ENCODE measurements at places on chromosomes 3 and 15.

GRCh38 chr3:22795917-22796316 lies 407.2 kb upstream of the UBE2E2 start:
- DNase-seq: no peak

- no peak for DNase-seq
These were observed 3.5 kb downstream of the SMAD3 start for GRCh38 chr15:67068710-67069400.

DNA sequence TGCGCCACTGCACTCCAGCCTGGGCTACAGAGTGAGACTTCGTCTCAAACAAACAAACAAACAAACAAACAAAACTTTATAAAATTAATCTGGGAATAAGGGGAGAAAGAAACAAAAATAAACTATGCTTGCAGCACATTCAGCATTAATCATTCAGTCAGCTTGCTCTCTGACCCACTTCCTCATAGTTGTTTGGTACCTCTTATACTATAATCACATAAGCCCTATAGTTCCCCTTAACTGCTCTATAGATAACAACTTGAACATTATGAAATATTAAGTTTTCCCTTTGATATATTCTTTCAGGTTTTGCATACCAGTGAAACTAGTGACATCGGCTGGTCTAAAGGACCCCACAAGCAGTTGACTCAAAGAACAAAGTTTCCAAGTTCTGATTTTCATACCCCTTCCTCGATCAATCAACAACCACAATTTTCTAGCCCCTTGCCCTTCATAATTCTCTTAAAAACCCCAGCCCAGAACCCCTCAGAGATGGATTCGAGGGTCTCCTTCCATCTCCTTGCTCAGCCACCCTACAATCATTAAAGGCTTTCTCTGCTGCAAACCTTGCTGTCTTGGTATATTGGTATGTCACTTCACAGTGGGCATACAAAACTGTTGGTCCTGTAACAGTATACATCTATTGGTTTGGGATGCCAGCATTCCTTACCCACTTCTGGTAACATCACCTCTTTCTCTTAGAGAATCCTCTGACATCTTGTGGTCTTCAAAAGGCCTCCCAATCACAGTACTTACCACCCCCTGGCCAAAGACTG lies 26.4 kb downstream of the BCL2L10 start:
- no peak for DNase-seq

DNA sequence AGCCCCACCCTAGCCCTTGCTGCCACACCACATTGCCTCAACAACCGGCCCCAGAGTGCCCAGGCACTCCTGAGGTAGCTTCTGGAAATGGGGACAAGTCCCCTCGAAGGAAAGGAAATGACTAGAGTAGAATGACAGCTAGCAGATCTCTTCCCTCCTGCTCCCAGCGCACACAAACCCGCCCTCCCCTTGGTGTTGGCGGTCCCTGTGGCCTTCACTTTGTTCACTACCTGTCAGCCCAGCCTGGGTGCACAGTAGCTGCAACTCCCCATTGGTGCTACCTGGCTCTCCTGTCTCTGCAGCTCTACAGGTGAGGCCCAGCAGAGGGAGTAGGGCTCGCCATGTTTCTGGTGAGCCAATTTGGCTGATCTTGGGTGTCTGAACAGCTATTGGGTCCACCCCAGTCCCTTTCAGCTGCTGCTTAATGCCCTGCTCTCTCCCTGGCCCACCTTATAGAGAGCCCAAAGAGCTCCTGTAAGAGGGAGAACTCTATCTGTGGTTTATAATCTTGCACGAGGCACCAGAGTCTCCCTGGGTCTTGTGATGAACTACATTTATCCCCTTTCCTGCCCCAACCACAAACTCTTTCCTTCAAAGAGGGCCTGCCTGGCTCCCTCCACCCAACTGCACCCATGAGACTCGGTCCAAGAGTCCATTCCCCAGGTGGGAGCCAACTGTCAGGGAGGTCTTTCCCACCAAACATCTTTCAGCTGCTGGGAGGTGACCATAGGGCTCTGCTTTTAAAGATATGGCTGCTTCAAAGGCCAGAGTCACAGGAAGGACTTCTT lies 39.1 kb downstream of the MESD start:
- DNase-seq: no peak

DNA sequence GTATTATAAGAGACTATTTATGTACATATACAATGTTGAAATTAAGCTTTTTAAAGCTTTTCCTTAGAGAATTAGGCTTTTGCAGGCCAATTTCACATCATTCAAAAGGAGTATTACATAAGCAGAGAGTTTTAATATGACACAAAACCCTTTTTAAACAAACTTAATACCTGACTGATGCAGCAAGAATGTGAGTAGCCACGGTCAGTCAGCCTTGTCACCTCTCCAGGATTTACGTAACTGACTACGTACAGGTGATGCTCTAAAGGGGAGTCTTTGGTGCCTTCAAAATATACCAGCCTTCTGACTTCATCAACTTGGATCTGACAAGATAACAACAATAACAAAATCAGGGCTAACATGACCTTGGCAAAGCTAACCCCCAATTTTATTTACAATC lies 44.2 kb upstream of the IGDCC4 start:
- DNase-seq: no peak

GRCh38 chr3:41679374-41679773 lies 282.5 kb downstream of the ULK4 start:
- DNase-seq: no peak

DNA sequence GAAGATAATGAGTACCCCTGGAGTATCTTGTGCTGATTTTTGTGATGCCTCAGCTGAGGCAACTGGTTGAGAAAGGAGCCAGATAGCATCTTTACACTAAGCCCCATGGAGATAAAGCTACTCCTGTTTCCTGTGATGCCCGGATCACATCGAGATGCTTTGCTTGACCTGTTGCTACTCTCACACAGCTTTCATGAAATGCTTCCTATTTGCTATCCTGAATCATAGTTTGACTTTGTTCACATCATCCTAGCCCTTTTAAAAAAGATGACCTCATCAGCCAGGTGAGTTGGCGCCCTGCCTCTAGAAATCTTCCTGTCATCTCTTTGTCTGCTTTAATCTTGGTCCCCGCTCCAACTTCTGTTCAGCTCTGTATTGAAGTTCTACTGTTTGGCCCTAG lies 409.6 kb upstream of the TBL1XR1 start:
- DNase-seq: no peak

GRCh38 chr15:100784493-100785180 lies 95.0 kb upstream of the ALDH1A3 start:
- DNase-seq: no peak

GRCh38 chr3:130850044-130850797 lies 43.7 kb upstream of the ATP2C1 start:
- DNase-seq: peak; percentile 8

DNA sequence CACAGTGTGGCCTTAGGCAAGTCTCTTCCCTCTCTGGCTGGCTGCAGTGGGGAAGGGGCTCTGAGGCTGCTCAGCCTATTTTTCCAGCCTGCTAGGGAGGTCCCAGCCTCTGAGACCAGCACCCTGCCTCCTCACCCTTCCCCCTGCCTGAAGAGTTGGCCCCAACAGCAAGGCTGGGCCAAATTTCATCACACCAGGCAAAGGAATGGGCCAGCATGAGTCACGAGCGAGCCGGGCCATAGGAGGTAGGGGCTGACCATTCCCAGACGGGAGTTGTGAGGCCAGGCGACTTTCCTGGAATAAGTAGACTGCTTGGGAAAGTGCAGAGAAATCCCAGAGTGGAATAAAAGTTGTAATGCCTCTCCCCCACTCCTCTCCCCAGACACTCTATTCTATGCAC lies 5.7 kb upstream of the FBLN2 start:
- no peak for DNase-seq

GRCh38 chr3:109851854-109852253 lies 514.5 kb upstream of the DPPA4 start:
- DNase-seq: no peak

GRCh38 chr3:99970198-99970597 lies 144.1 kb downstream of the FILIP1L start:
- no peak for DNase-seq

- DNase-seq: no peak
These were observed 58.5 kb downstream of the ABCC5 start for GRCh38 chr3:183959214-183959613.

- DNase-seq: no peak
These were observed 37.9 kb upstream of the TNFAIP8L3 start for GRCh38 chr15:51132384-51133139.

DNA sequence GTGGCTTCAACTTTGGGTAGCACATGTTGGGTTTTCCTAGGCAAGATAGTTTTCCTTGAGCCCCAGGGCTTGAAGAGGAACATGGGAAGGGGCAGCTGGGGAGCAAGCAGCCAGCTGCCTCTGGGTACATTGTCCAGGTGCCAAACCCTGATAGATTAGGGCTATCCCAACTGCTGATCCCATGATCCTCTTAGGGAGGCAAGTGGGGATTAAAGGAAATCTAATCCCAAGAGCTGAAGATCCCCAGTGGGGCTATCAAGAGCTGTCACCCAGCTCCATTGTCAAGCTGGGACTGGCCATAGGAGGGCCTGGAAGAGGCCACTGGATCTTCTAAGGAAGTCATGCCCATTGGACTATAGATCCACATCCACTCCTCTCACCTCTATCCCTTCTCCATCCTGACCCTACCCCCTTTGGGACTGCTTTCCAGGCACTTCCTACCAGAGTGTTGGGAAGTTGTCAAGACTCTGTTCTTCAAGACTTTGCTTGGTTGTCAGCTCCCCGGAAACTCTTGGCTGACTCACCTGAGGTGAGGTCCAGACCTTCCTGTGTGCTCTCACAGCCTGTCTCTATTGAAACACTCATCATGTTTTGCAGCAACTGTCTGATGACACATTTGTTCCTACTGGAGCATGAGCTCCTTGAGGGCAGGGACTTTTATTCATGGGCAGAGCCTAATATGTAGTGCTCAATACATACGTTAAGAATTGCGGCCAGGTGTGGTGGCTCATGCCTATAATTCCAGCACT lies 5.9 kb downstream of the CAMK2N2 start:
- DNase-seq: no peak

- DNase-seq: no peak
These were observed 18.7 kb upstream of the LPP start for GRCh38 chr3:188135271-188135670.

- no peak for DNase-seq
These were observed 1226.4 kb downstream of the NSUN3 start for GRCh38 chr3:95289295-95289694.

DNA sequence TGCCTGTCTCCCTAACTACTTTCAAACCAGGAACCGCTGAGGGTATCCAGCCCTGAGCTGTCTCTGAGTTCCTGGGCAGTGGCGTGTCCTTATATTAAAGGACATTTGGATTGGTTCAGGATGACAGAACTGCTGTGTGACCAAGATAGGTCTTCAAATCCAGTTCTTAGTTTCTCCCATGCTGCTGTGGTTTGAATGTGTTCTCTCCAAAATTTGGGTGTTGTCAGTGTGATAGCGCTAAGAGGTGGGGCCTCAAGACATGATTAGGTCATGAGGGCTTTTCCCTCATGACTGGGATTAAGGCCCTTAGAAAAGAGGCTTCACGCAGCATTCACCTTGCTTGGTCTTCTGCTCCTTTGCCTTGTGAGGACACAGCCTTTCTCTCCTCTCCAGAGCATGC lies 376.5 kb upstream of the TPM1 start:
- no peak for DNase-seq

- no peak for DNase-seq
These were observed 25.5 kb downstream of the DPH3 start for GRCh38 chr3:16239086-16239770.

- no peak for DNase-seq
These were observed 141.7 kb upstream of the NDN start for GRCh38 chr15:23828786-23829185.

DNA sequence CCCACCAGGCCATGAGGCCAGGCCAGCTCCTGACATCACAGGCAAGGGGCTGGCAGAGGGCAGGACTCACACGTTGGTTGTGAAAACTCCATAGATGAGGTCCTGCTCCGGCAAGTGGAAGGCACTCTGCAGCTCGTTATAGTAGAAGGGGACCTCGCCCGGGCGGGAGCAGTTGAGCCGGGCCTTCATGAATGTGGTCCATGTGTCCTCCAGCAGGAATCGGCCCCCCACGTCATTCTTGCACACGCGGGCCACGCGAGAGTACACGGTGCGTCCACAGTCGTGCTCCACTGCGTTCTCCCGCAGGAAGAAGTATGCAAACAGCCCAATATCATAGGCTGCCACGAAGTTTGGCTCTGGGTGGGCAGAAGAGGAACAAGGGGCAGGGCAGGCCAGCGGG lies 101.2 kb downstream of the SEMA5B start:
- DNase-seq: no peak

DNA sequence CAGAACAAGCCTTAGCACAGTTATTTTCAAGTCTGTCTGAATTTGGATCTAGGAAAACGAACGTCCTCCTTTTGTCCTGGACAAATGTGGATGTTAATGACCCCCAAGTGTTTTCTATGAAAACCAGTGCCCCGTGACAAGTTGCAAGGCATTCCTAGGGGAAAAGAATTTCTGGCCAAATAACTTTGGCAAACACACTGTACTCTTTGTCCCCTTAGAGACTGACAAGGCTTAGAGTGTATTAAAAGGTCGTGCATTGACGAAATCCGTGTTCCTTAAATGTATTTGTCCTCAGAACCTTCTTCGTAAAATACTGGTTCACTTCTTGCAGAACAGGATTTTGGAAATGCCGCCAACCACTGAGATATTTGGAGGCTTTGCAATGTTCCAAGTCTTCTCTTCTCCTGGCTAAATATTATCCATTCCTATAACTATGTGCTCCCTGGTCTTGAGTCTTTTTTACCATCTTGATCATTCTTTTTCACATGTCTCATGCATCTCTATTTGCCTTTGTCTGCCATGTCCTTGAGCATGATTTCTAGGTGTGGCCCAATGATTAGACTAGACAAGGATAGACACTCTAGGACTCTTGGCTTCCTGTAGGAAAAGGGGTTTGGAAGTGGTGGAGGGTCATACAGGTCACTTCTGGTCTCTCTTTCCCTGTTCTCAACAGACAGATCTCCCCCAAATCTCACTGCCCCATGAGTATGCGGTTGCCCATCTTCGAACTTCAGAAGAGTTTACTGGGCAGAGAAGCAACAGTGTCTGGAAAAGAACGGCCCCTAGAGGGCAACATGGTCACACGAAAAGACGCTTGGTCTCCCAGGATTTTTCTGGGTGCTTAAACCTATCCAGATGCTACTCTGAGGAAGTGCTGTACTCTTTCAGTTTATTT lies 117.5 kb downstream of the EDEM1 start:
- DNase-seq: no peak

DNA sequence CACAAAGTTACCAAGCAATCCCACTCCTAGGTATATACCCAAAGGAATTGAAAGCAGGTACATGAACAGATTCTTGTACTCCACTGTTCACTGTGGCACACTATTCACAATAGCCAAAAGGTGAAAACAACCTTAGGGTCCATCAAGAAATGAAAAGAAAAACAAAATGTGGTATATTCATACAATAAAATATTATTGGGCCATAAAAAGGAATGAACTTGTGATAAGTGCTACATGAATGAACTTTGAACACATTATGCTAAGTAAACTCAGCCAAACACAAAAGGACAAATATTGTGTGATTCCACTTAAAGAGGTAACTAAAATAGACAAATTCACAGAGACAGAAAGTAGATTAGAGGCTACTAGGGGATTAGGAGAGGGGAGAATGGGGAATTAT lies 55.2 kb upstream of the IMPG2 start:
- DNase-seq: no peak

DNA sequence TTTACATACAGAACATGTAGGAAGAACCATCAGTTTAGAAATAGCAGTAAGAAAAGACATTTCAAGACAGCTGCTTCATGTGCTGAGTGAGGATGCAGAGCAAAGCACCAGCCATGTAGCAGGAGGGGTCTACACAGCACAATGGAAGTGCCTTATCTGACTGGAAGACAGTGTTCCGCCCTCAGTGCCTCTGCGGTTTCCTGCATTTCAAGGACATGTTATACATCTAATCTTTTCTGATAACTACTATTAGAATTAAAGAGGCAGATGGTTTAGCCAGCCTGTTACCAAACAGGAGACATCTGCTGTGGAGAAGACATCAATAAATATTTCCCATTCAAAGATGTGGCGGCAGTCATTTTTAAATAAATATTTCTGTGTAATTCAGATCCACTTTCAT lies 10.6 kb downstream of the LSG1 start:
- DNase-seq: no peak

All from stimulated activated CD8-positive, alpha-beta memory T cell treated with anti-CD3 and anti-CD28 coated beads, Interleukin-4, amount 100 ng/mL, for 4 hours (primary cell).